ENCODE measurements at places on chromosomes 12 and 14.

DNA sequence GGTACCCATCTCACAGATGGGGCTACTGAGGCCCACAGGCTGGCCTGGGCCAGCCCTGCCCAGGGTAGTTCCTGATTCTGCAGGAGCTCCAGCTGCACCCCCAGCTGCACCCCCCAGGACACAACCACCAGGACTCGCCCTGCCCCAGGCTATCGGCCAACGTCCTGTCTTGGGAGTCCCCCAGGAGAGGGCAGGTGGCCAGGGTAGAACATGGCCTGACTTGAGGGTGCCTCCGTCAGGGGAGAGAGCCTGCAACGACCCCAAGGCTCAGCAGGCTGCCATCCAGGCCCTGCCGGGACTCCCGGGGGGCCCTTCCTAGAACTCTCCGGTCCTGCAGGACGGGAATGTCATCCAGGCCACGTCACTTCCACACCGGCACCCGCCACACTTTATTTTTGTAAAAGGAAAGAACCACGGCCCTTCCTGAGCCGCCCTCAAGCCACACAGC is 15.8 kb downstream of the JAG2 start:
- no peak for DNase-seq

DNA sequence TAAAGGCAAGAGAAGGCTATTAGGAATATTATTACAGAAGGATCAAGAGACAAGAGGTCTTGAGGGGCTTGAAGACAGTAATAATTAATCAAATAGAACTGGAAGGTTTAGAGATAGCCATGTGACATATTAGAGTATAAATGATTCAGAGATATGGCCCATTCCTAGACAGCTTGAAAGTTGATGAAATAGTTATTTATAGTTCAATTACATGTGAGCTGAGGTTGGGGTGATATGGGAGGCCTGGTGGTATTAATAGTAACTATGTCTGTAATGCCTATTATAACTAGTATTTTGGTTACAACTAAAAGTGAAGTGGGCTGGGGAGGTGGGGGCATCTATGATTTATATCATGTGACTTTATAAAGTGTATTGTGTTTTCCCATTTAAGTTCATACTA is 14.1 kb upstream of the MIS18BP1 start:
- no peak for DNase-seq

DNA sequence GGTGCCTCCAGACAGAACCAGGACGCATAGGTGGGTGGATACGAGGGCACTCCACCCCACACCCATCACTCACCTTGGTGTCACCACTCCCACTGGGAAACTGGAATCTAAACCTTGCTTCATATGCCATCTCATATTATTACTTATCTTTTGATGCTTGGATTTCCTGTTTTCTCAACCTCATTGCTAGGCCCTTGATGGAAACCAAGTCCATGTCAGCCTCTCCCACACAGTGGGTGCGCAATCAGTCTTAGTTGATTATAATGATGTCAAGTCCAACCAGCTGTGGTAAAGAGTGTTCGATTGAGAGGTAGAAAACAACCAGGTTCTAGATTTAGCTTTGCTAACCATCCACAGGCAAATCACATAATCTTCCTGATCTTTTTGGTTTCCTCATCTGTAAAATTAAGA is 584 bp upstream of the DDHD1 start:
- DNase-seq: no peak

DNA sequence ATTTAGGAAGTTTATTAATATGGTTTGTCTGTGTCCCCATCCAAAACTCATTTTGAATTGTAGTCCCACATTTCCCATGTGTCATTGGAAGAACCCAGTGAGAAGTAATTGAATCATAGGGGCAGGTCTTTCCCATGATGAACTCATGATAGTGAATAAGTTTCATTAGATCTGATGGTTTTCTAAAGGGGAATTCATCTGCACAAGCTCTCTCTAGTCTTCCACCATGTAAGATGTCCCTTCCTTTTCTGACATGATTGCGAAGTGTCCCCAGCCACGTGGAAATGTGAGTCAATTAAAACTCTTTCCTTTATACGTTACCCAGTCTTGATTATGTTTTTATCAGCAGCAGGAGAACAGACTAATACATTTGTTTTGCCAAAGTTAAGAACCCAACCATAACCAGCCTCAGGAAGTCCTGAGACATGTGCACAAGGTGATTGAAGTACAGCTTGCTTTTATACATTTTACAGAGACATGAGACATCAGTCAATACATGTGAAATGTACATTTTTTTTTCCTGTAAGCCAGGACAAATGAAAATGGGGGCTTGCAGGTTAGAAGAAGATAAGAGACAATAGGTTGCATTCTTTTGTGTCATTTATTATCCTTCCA is 1136.7 kb downstream of the TMEM121 start:
- no peak for DNase-seq

- no peak for DNase-seq
Observed at GRCh38 chr12:116018282-116018681, 259.2 kb downstream of the MED13L start.

- peak; percentile 71 for DNase-seq
Observed at GRCh38 chr12:98002887-98003493, 512.4 kb upstream of the TMPO start.

DNA sequence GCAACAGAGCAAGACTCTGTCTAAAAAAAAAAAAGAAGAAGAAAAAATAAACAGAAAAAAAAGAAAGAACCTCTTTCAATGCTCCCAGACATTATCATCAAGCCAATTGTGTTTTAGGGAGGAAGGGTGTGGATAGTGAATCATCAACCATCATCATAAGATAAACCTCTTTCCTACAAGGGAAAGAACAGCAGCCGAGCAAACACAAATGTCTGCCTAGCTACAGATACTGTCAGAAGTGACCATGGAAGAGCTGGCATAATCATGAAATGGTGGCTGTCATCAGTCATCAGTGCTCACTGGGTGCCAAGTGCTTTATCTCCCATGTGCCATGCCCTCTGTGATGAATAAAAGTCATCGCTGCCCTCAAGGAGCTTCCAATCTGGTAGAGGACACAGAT is 46.6 kb downstream of the SLC17A8 start:
- DNase-seq: no peak

- no peak for DNase-seq
Observed at GRCh38 chr14:68423686-68424085, 369.2 kb downstream of the ZFP36L1 start.

DNA sequence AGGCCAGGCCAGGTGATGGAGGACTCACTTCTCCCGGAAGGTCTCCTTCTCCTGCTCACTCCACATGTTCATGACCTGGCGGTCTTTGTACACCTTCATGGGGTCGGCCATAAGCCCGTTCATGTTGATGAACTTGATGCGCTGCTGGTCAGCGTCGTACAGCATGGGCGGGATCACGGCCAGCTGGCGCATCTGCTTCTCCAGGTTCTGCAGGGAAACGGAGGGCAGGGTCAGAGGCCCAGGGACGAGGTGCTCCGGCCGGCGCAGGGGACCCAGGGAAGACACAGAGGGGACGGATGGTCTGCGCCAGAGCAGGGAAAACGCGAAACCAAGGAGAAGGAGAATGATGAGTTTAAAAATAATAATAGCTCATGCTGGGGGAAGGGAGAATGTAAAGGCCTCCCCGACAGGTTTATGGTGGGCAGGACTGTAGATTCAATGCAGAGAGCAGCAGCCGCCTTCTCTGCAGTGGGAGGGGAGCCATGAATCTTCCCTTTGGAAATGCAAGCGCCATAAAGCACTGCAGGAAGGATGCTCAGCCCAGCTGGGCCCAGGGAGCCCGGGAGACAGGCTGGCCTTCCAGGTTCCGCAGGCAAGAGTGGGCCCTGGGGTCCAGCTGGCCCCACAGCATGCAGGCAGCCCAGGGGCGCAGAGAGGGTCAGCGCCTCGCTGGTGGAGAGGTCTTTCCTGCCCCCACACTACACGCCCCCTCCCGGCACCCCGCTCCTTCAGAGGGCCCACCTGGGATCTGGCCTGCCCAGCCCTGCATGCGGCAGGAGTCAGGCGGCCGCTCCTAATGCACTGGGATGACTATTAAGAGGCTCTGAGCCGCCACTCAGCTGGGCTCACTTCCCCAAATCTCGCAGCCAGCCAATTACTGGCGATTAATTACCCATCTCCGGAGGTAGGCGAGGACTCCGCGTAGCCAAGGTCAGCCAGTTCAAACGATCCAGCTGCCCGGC is 132.0 kb downstream of the RFLNA start:
- DNase-seq: no peak

DNA sequence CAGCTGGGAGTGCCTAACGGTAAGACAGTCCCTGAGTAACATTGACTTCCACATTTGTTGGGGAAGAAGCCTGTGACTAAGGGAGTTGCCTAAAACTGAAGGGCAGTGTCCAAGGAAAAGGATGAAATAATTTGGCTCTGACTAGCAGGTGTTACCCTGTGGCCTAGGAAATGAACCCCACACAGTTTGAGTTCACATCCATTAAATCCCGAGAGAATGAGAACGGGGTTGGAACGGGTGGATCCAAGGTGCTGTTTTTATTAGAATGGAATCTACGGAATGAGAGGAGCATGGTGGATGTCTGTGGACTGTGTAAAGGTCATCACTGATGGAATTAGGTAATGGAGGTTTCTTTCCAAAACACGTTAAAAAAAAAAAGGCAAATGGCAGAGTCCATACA is 324.0 kb downstream of the MED13L start:
- no peak for DNase-seq

GRCh38 chr12:103560604-103561101 is 26.4 kb upstream of the STAB2 start:
- peak; percentile 99 for DNase-seq

DNA sequence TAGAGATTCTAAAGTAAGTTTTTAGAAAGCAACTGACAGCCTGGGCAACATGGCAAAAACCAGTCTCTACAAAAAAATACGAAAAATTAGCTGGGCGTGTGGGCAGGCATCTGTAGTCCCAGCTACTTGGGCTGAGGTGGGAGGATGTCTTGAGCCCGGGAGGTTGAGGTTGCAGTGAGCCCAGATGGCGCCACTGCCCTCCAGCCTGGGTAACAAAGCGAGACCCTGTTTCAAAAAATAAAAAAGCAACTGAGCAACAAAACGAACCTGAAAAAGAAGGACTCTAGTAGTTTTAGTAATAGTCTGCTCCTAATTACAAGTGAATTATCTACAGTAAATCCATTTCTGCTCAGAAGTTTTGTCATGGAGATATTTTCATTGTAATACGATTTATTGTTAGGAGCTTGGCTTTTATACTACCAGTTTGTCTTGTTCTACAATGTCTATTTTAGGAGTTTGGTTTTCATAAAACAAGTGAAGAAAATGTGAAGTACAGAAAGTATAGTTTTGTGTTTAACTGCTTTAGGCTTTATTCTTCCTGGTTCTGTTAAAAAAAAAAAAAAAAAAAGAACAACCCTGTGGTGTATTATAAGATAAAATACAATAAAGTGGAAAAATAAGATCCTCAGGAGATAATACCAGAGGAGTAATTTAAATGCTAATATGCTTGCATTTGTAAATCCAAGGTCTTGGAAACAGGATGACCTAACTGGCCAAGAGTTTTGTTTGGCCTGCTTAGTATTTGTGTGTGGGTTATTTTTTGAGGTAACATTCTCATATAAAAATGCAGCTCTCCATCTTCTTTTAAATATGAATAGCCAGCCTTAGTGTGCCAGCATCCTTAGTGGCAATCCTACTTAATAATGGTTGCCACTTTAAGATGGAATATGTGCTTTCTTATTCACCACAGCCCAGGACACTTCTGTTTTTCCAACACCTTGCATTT is 2.8 kb downstream of the TMX1 start:
- DNase-seq: no peak
